NCI-H748 treated with DMSO at 0.1 percent for 48 hours (cell line): ENCODE measurements at places on chromosomes 7 and 10.

DNA sequence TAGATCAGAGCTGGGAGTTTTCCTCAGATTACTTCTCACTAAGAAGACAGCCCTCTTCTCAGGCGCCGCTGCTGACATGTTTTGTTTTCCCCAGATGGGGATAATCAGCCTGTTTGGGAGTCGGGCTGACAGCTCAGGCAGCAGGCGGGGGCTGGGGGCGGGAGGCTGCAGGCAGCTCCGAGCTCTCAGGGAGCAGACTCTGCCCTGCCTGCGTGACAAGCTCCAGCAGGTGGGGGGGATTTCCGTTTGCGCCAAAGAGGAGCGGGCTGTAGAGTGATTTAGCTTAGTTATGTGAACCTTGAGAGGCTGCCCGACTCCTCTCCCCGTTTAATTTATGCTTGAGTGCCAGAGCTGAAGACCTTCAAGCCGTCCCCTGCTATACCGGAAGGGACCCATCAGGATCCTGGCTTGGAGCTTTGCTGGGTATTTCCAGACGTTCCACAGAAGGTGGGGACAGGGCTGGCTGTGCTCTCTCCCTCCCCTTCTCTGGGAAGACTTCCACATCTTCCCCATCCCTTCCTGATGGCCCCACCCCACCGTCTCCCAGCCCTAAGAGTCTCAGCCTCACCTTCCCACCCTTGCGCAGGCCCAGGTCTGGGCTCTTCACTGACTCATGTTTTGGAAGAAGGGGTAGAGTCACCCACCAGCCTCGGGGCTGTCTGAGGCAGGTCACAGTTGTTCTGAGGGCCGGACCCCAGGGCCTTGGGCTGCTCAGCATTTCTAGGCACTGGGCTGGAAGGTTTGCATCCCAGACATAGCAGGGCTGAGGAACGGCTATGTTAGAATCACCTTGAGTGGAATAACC, 24.7 kb upstream of the ADCYAP1R1 start:
- DNase-seq, result no peak

DNA sequence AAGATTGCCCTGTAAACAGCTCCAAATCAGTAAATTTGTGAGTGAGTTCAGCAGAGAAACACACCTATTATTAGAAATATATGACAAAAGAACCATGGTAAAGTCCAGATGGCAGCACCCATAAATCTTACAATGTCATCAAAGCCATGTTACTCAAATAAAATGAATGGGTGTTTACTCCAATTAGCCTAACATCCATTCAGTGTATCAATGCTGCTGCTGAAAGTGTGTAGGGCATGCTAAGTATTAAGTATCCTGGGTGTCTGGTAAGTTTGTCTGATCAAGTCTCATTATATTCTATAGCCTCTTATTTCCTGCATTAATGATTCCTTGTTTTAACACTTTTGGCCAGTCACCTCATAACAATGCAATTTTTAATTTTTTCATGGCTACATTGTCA, 185.5 kb upstream of the STEAP4 start:
- peak; percentile 84 for DNase-seq

GRCh38 chr7:96084881-96085553, 236.9 kb downstream of the SLC25A13 start:
- DNase-seq, result peak; percentile 100

GRCh38 chr10:21525367-21526187, at the start of gene SKIDA1:
Gene SKIDA1, minus strand, starts transcription at chr10:21525682. Its CDS starts 7,860 bp downstream, at chr10:21517822.
- DNase-seq, result peak; percentile 70

DNA sequence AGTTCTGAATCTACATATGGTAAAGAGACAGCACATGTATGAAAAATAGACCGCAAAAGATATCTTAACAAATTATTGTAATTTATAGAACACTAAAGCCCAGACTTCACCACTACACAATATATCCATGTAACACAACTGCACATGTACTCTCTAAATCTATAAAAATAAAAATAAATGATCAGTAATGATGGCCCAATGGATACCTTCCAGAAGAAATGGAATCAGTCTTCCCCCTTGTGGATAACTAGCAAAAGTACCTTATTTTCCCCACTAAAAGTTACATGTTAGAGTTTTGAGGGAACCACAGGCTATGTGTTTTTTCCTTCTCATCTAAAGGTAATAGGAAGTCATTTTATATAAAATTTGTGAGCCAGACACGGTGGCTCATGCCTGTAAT, 25.7 kb downstream of the C7orf25 start:
- DNase-seq, result no peak

GRCh38 chr7:132785870-132786269, 209.6 kb upstream of the PLXNA4 start:
- no peak for DNase-seq

DNA sequence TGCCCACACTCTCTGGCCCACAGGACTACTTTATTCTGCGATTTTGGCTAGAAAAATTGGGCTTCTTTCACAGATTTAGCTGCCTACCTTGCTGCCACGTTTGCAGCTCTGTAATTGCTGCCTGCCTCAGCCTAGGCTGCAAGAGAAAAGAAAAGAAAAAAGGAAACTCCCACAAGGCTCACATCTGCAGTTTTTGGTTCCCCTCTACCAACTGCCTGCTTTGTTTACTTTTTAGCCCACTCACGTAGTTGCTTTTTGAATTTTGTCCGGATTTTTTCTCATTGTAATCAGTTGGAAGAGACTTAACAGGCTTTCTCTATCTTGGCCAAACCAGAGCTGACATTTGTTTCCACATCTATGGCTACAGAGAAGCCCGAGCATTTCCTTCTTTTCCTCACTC, 24.3 kb downstream of the SUN3 start:
- DNase-seq, result no peak

- DNase-seq, result no peak
These were observed 32.1 kb downstream of the KCNMA1 start for GRCh38 chr10:77605466-77605865.

- DNase-seq, result no peak
These were observed 345.1 kb downstream of the ARL4A start for GRCh38 chr7:13032576-13032975.

DNA sequence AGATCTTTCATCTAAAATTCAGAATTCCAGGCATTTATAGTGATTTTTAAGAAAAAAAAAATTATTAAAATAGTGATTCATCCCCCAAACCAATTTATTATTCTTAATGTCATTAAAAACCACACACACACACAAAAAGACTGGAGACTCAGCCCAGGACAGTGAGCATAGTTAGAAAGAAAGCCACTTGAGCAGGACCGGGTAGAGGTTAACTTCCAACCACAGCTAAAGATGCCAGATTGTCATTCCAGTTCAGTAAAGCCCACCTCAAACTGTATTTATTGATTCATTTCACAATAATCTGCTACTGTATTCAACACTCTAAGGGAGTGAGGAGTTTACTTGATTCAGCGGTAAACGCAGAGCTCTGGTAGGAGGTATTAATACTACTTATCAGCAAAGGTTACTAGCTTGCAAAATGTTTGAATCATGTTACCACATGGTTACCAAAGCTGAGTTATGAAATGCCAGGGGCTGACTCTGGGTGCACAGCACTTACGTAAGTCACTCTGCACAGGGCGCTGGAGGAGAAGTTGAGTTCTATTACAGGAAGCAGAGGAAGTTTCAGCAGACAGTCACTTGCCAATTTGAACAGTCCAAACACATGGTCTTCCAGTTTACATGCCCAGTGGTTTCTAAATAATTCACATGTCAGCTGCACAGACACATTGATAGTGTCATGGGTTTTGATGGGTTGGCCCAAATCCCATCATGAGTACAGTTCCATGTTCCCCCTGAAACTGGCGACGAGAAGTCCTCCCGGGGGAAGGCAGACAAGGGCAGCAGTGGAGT, 64.6 kb downstream of the KLF6 start:
- no peak for DNase-seq

DNA sequence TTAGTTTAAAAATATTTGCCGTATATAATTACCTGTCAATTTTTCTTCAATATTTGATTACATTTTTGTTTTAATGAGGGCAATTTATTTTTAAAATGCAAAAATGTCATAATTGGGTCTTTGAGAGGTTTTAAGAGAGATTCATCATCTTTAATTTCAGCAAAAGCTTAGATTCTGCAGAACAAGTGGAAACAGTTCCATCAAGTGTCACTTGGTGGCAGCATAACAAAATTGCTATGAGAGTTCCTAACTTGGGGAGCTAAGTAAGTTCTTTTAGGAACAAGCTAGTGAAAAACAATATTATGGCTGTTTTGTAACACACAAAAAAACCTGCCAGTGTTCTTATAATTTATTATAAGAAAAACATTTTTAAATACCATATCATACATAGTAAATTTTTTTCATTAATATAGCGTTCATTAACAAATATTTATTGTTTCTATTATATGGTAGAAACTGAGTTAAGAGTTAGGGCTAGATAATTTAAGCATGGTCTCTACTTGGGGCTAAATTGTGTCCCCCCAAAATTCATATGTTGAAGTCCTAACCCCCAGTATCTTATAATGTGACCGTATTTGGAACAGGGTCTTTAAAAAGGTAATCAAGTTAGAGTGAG, 155.2 kb downstream of the MAGI2 start:
- DNase-seq, result peak; percentile 21

DNA sequence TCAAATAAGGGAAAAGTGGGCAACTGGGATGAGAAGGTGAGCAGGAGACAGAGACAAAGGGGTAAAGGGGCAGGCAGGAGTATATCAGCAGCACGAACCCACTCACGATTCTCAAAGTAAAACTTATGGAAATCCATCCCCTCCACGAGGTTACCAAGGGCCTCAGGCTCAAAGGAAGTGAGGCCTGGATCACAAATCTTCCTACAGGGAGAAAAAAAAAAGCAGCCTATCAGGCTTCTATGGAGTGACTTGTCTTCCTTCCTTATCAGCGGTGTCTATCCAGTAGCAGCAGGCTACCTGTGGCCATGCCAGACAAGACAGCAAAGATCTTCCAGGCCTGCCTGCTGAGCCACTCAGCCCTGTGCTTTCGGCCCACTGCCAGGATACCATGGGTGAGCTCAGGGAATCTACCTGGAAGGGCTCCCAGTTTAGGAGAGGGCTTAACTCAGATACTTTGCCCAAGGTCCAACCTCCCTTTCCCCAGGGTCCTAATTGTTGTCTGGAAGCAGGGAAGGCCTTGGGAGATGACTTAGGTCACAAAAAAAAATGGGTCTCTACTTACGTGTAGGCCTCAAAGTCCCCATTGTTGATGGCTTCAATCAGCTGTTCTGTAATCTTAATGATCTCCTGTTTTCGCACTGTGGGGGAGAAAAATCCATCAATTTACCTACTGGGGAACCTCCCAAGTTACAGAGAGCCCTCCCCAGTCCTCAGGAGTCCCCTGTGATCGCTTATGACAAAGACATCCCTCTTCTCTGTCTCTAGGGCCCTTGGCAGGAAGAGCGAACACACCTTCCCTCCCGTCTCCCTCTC, 5.7 kb upstream of the NDST2 start:
- no peak for DNase-seq

DNA sequence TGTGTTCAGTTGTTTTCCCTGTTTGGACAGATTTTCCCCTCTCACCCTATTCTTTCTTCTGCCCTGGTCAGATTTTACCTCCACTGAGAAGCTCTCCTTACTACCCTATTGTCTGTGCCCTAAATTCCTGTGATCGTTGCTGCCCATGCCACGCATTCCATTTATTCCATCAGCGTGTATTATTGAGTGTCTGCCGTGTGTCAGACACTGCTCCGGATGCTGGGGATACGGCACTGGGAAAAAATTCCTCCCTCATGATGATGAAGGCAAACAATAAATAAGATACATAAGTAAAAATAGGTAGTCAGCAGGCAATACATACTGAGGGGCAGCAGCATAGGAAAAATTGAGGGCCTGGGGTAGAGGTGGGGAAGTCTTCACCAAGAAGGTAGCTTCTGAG, 86.8 kb downstream of the FANK1 start:
- no peak for DNase-seq

DNA sequence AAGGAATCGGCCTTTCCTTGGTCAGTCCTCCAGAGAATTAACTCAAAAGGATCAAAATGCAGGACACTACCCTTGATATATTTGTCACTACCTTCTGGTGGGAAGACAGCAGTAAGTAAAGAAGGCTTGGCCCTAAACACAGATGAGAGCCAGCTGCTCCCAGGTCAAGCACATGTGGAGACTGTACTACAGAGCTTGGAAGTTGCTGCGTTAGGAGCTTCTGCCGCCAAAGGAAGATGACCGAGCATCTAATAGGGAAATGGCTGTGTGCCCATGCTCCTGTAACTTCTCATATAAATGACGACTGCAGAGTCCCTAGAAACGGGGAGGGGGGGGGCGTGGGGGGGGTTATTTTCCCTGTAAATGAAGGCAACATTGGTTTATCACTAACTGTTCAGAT, 59.0 kb downstream of the PODXL start:
- DNase-seq, result no peak

DNA sequence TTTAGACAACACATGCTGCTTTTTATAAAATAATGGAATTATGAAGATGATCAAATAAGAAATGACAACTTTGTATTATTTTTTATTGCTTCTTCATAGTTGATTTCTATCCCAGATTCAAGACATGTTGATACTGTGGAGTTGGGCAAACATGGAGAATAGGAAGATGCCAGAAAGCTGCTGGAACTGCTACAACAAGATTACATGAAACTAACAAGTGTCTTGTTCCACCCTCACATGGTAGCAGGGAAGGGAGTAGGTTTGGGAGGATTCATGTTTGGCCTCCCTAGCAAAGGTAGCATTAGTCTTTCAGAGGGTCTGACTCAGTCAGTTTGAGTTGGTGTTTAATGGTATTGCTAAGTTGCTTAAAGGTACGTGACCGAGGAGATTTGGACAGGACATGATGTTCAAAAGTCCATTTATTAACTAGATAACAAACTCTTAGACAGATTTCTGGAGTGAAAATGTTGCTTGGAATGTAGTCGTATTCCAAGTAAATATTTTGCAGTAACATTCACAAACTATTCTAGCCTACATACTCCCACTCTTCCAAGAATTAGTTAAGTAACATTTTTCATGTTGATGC, 33.1 kb downstream of the PRR15 start:
- DNase-seq, result no peak

- DNase-seq, result no peak
These were observed 33.6 kb upstream of the NPFFR1 start for GRCh38 chr10:70317272-70317942.

DNA sequence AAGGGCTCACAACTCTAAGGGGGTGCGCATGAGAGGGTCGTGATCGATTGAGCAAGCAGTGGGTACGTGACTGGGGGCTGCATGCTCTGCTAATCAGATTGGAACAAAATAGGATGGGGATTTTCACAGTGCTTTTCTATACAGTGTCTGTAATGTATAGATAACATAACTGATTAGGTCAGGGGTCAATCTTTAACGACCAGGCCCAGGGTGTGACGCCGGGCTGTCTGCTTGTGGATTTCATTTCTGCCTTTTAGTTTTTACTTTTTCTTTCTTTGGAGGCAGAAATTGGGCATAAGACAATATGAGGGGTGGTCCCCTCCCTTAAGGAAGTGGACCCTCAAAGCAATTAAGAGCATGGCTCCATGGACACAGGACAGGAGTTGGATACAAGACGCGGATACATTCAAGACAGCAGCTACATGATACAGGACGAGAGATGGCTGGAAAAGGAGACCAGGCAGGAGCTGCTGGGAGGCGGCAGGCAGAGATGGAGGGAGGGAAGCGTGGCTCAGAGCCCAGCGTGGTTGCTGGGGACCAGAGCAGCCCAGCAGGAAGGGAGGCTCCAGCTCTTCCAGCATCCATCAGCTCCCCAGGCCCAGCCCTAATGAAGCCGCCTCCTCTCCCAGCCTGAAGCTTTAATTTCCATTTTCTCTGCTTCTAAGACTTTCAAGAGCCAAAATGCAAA, 31.6 kb downstream of the GSDME start:
- DNase-seq, result no peak
